ENCODE measurements at places on chromosomes 4 and X.

DNA sequence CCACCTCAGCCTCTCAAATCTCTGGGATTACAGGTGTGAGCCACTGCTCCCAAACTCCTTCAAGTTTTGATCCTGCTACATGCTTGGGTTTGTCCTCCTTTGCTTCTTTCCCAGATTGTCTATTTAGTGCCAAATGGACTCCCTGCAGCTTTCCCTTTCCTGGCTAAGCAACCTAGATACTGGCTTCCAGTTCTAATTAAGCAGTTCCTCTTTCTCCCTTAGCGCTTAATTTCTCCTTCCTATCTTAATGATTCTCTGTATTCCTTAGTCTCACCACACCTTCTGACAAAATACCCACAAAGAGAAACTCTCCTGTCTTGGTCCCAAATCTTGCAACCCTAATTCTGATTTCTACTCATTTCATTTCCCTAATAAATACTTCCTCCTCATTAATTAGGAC is 7.8 kb downstream of the RXFP1 start:
- no peak for DNase-seq

DNA sequence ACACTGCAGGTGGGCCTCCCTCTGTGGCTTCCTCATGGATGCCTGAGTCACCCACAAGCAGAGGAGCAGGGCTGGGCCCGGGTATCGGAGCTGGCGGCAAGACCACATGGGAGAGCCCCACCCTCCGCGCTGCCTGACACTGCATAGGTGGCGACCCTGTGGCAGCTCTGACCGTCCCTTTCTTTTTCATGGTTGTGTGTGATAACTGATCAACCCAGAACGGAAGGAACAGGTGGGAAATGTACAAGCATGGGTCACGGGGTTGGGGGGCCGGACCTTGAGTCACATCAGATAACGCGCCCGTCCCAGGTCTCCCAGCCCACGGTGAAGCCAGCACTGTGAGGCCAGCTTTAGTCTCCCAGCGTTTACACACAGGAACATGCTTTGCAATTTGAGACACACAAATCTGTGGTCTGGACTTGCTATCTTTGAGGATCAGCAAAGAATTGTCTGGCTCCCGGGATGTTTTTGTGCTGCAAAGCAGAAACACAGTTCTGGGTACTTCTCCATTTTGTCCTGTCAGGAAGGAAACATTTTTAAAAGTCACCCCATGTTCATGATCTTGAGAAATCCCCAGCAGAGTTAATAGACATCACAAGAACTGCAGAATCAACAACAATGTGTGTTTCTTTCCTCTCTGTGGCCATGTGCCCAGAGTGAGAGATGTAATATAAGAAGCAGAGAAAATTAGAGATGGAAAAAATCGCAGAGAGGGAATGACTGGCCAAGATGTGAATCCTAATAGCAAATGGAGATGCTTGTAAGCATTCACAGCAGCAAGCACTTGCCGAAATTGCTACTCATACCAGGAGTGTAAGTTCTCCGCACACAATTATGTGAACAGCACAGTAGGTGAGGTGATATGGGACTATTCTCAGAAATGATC is 70.1 kb upstream of the CBR4 start:
- DNase-seq: peak; percentile 48

DNA sequence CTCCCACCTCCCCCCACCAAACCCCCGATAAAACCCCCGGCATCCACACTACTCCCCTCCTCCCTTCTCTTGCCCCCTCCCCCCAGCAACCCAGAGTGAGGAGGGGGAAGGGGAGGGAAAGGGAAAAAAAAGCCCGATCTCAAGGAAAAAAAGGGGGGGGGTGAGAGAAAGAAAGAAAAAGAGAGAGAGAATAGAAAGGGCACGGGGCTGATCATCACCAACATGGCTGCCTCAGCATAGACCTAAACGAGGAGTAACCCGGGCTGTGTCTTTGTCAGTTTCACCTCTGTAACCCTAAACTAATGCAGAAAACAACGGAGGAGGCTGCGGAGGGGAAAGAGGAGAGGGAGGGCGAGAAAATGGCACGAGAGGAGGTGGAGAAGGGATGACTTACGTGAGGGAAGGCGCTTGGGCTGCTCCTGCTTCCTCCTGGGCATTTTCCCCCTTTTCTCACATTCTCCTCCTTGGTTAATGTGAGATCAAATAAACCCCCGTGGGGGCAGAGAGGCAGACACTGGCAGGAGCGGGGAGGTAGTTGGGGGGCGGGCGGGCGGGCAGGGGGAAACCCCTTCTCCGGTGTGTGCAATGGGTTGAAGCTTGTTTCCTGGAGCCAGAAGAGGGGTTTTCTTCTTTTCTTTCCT is 532 bp downstream of the ZNF827 start:
- DNase-seq: peak; percentile 49

- peak; percentile 15 for DNase-seq
Observed at GRCh38 chrX:30577362-30577991, at the start of gene TASL. TASL (minus strand) TSS chrX:30577766; CDS start chrX:30560355, 17,411 bp downstream.

GRCh38 chrX:1537031-1537715 is at the start of gene P2RY8:
P2RY8 (minus strand) TSS chrX:1537185; CDS start chrX:1466558, 70,627 bp downstream.
- peak; percentile 19 for DNase-seq

- DNase-seq: peak; percentile 8
Observed at GRCh38 chr4:83771113-83771705, 235.3 kb downstream of the GPAT3 start.

DNA sequence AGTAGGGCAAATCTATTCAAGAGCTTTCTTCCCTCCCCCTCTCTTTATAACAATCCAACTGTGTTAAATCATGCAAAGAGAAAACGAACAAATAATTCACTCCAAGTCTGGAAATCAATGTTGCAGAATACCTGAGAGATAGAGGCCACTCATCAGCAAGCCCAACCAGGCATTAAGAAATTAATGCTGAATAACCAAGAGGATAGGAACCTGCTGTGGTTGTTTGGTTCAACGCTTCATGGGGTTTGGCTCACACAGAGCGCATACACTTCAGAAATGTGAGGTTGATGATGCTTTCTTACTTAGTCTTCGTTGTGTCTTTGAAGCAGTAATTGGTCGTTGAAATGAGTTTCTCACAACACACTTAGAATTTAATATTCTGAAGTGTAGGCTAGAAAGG is 1540.0 kb upstream of the PABPC4L start:
- no peak for DNase-seq

GRCh38 chr4:79575709-79576428 is 167.8 kb upstream of the GK2 start:
- DNase-seq: no peak

GRCh38 chrX:97039363-97040029 is 155.8 kb downstream of the RPA4 start:
- no peak for DNase-seq

DNA sequence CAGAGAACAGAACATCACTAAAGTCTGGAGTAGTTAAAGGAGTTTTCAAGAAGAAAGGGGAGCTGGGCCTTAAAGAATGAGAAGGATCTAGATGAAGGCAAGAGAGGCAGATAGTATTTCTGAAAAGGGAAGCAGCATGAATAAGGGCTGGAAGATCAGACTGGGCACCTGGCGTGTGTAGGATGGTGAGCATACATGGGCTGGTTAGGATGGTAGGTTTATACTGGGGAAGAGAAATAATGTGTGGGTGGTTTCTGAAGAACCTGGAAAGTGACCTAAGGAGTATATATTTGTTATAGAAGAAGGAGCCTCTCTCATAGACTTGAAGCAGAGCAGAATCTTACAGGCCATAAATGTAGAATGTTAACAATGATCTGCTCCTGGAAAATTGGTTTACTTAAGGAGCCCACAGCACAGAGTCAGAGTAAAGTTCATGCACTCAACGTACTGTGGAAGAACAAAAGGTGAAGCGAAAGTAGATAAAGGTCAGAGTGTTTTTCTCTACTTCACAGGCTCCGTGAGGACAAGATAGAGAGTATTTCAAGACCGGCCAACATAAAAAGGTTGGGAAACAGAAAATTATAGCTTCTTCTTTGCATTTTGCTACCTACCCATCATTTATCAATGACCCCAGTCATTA is 35.8 kb downstream of the MBNL3 start:
- DNase-seq: no peak

- no peak for DNase-seq
Observed at GRCh38 chr4:179631321-179631720, 2189.1 kb upstream of the AGA start.

- DNase-seq: no peak
Observed at GRCh38 chr4:15536552-15537499, 67.1 kb downstream of the CC2D2A start.

- peak; percentile 75 for DNase-seq
Observed at GRCh38 chrX:8711401-8711800, 20.5 kb downstream of the ANOS1 start.

GRCh38 chrX:119817130-119817690 is 25.8 kb upstream of the RPL39 start:
- no peak for DNase-seq

DNA sequence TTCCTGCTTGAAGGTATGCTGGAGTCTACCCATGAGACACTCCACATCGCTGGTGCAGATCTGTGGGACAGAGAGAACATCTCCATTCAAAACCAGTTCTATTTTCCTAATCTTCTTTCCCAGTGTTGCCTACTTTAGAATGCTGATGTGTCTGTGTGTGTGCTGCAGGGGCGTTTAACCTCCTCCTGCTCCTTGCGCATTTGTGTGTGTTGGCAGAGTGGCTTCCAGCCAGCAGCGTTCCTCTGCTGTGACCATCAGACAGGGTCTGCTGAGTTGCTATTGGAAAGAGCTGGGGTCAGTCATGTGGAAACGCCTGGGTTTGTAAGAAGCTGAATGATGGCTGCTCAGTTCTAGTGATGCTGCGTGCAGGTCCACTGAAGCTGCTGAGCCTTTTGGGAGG is 223.6 kb downstream of the RBMX2 start:
- no peak for DNase-seq

DNA sequence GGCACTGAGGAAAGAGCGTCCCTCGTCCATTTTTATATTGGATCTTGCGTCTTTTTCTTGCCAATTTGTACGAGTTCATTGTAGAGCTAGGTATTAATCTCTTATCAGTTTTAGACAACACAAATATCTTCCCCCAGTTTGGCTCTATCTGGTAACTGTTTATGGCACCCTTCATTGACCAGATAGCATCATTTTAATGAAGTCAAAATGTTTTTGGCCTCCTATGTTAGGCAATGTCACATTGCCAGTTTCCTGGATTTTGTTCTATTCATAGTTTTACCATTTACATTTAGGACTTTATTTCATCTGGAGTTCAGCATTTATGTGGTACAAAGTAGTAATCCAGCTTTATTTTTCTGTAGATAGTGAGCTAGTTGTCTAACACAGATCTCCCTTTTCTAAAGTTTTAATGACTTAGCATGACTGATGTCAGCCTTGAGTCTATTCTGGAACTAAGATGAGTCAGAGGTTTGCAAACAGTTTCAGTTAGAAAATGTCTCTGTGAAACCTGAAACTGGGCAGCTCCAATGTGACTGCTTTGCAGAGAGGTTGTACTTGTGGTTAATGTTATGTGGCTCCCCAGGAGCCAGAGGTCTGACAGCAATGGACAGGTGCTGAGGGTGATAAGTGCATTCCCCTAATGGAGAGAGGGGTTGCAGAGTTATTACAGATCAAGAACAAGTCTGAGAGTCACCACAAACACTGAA is 5.3 kb upstream of the STBD1 start:
- DNase-seq: no peak

GRCh38 chr4:3199653-3200422 is 49.1 kb upstream of the MSANTD1 start:
- no peak for DNase-seq

Measured in NCI-H2227 treated with DMSO at 0.1 percent for 48 hours (cell line).